CD4-positive, alpha-beta T cell treated with Interleukin-1 beta for 1 hour (primary cell): ENCODE measurements at places on chromosomes 1 and 21.

- no peak for DNase-seq
These were observed 13.5 kb upstream of the HPCAL4 start for GRCh38 chr1:39704757-39705156.

DNA sequence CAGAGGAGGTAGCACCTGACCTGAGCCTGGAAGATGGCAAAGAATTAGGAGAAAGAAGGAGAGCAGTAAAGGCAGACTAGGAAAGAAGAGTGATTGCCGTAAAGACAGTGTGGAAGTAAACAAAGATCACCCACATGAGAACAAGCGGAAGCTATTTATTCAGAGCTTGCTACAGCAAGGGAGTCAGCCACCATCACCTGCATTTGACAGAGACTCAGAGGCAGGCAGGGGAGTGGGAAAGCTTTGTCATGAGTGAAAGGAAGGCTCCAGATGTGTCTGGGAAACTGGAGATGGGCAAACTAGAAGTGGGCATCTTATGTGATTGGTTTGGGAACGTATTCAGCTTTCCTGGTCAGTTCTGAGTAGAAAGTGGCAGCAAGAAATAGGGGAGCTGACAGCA lies 64.5 kb downstream of the NFASC start:
- DNase-seq = no peak

DNA sequence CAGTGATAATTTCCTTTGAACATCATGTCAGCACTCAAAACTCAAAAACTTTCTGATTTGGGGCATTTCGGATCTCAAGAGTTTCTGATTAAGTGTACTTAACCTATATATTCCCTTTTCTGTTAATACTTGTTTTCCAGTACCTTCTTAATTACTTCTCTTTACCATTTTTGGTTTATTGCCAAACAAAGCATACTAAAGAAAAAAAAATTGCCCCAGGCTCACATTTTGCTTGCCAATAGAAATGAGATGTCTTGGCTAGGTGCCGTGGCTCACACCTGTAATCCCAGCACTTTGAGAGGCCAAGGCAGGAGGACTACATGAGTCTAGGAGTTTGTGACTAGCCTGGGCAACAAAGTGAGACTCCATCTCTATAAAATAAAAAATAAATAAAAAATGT lies 4.8 kb downstream of the PSMD4 start:
- no peak for DNase-seq

DNA sequence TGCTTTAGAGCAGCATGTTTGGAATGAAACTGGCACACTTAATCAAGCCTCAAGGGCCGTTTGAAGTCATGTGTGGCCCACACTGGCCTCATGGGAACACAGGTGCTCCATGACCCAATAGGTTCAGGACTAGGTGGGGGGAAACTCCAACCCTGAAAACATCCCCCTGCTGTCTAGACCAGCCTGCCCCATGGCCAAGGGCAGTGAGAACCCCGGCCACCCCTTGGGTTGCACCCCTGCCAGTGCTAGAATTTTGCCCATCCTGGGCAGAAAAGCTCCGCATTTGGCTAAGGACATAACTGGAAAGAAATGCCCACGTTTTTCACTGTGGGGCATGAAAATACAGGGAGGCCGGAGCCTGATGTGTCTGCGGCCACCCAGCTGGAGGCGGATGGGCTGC lies 6.1 kb upstream of the PTGER3 start:
- no peak for DNase-seq

DNA sequence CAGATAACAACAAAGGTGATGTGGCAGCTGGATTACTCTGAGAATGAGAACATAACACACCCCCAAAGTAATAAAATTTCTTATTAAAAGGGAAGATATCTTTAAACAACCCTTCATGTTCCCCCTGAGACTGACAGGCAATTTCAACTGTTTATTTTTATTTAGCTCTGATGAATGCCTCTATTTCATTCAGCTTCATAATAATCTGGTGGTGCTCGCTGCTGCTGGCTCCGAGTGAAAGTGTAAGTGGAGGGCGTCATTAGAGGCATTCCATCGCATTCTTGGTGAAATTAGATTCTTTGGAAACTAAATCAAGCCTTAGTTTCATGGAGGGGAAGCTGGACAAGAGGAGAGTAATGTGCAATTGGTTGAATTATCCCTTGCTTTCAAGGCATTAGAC lies 128.9 kb downstream of the GRIK1 start:
- no peak for DNase-seq

- no peak for DNase-seq
These were observed 25.0 kb downstream of the CD55 start for GRCh38 chr1:207346513-207346912.

DNA sequence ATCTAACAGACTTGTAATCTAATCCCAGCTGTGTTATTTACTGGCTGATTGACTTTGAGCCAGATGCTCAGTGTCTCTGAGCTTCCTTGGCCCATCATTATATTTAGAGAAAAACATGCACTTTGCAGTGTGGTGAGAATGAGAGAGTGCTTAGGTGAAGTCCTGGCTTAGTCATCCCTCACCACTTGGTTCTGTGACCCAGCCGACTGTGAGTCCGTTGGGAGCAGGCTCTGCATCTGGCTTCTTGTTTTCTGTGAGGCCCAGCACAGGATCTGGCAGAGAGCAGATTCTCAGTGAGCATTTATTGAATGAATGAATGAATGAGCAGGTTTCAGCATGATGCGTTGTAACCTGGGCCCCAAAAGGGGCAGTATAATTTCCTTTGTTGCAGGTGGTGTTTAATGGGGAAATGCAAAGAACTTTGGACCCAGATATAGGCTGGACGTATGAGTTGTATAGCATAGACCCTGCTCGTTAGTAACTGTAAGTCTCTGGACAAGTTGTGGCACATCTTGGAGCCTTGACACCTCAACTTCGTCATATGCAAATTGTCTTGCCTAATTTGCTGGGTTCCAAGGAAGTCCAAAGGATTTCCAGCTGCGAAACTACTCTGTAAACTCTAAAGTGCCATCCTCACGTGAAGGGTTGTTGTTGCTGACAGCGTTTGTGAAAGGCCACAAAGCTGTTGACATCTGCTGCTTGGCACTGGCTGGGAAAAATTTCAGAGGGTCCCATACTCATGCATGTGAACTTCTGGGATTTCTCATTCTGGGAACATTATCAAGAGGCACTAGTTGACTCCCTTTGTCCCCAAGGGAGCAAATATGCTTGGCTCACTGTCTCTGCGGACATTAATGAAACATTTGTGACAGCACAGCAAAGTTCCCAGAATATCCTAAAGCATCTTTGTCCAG lies 138.8 kb upstream of the USP24 start:
- DNase-seq = no peak

DNA sequence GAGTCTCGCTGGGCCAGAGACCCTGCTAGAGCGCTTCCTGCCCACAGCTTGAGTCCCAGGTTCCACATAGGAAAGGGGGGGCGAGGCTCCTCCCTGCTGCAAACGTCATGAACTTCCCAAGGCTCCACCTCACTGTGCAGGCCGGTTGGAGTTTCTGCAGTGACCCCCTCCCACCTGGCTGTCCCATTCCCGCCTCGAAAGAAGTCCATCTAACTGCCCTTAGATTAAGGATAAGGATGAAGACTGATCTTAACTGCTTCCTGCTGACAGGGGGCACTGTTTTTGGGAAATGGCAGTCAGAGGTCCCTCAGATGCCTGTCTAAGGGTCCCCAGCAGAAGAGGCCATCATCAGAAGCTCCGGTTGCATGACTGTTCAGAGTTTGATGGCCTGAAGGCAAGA lies 62.7 kb downstream of the STUM start:
- no peak for DNase-seq

DNA sequence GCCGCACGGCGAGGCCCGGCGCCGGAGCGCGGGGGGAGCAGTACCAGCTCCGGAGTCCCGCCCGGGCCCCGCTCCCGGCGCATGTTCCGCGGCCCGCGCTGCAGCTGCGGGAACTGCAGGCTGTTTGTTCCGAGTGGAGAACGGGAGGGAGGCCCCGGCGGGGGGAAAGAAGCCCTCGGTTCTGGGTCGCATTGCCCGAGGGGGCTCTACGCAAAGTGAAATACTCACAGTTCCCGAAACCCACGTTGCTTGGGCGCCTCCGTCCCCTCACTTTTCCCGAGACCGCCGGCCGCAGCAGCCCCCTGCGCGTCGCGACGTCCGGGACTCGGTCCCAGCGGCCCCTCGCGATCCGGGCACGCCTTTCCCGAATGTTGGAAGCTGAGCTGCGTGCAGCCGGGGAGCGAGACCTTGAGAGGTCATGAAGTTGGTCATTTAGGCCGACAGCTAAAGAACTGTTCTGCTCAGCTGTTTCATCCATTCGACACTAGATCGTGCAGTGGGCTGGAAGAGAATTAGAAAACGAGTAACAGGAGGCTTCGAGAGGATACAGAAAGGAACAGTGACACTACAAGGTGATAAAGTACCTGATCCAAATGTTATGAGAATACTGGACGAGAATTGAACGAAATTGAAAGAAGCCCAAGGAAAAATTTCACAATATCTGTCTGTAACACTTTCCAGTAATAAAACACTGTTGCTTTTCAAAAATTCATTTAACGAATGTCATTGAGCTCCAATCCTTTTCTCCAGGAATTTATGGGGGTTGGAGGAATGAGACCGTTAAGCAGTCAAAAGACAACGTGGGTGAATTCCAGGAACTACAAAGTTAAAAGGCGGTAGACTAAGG lies 657 bp upstream of the LIN9 start:
- DNase-seq = no peak

DNA sequence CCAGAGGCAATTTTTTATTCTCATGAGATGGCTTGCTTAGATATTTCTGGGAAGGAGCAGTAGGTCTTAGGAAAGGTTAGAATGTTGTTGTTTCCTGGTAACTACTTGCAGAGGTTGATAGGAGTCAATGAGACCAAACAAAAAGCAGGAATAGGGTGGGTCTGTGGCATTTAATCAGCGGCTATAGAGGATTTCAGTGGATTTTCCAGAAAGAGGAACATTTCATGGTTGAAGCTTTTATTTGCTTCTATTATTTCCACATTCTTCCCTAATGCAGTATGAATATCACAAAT lies 111.3 kb upstream of the PALMD start:
- DNase-seq = no peak
